ENCODE measurements at places on chromosomes 2 and 18.

DNA sequence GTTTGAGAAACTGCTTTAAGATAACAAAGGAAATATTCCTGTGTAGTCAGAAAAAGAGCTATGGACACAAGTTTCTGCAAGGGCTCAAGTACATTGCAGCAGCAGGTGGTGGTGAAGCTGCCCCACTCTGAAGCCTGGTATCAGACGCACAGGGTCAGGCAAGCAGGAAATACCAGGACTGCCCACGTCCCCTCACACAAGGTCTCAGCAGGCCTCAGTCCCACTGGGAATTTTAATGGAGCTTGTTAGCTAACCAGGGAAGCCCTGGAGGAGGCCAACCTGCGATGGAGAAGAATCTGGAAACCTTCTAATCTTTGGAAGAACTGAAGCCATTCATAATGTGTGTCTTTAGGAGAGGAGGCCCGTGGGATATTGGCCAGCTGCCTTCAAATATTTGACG is 168.3 kb downstream of the UXS1 start:
- no peak for DNase-seq

GRCh38 chr2:127068351-127068741 is 38.6 kb downstream of the BIN1 start:
- no peak for DNase-seq

- no peak for DNase-seq
Measured at GRCh38 chr2:105166688-105167087, 74.9 kb upstream of the GPR45 start.

DNA sequence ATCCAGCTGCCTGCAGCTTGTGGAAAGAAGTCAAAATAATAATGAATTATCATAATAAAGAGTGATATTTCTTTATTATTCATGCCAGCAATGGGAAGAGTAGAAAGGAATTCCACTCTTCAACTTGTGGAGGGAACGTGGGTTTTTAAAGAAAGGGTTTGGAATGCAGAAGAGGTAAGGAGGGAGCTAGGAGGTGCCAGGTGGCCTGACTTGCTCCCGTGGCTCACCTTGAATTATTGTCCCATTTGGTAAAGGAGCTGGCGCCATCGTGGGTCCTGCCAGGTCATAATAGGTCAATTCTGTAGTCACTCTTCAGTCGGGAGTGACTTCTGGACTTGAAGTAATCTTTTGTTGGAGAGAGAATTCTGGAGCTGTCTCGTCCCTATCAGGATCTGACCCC is 95.2 kb upstream of the BARD1 start:
- no peak for DNase-seq

GRCh38 chr18:68727506-68727905 is 12.6 kb upstream of the TMX3 start:
- DNase-seq = no peak

DNA sequence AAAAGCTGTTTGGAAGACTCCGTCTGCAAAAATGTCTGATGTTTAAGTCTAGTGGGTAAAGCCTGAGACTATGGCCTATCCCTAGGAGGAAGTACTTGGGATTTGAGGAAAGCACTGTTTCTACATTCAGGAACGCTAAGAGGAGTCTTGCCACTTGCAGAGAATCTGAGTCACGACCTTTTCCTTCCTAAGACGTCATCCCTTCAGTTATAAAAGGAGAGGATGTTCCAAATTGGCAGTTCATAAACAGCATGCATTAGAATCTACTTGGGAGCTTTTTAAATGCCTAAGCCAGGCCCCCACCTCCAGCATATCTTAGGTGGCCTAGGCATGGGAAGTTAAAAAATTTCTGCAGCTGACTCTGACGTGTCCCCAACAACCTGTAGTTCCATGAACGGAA is 125.9 kb downstream of the TTC32 start:
- no peak for DNase-seq

DNA sequence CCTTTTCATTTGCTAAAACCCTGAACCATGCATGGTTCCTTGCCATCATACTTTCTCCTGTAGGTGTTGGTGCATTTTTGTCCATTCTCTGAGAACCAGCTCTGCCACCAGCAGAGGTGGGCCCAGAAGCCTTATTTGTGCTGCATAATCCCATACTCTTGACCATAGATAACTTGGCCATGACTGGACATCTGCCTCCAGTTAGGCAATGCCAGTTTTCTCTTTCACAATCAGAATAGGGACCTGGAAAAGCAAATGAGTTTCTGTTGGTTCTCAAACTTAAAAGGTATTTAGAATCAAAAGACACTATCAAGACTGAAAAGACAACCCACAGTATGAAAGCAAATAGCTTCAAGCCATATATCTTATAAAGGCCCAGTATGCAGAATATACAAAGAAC is 167.3 kb downstream of the MAIP1 start:
- DNase-seq = no peak

- no peak for DNase-seq
Measured at GRCh38 chr2:65018141-65018582, 29.0 kb downstream of the SLC1A4 start.

GRCh38 chr2:133456971-133457370 is 111.3 kb downstream of the NCKAP5 start:
- no peak for DNase-seq

- no peak for DNase-seq
Measured at GRCh38 chr2:60499651-60500265, 53.7 kb downstream of the BCL11A start.

GRCh38 chr18:26135548-26135947 is 1.9 kb downstream of the PSMA8 start:
- DNase-seq = no peak

DNA sequence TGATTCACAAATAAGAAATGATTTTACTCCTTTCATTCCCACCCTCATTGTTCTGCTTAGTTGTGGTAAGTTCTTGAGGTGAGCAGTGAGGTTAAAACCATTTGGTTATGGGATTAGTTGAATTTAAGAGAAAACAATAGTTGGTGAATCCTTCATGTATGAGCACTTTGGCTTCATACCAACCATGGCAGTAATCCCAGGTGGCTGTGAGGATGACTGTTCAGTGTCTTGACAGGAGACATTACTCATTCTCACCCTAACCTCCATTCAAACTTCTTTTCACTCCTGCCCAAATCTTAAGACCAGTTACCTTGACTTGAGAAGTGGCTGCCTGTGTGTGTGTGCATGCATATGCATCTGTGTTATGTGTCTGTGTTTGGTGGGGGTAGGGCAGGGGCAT is 143.1 kb downstream of the SETBP1 start:
- DNase-seq = no peak

All from NCI-H2227 treated with DMSO at 0.1 percent for 48 hours (cell line).